ENCODE measurements at places on chromosomes 5 and 9. TPM values are rescaled to one million over a fixed set of nuclear protein-coding genes. Genes with fewer than 3 reads are reported as not detected.

RAPGEF6 gene
- total RNA-seq = 45.1 TPM

PCAT7 gene
- not detected for total RNA-seq

ZNF300 gene
- total RNA-seq = 9.4 TPM

SERF1B gene
- 19.4 TPM for total RNA-seq

GRCh38 chr5:141121563-141121962 lies at the start of gene PCDHB4:
Gene PCDHB4 (plus strand): TSS chr5:141121818. CDS start chr5:141121999, 181 bp downstream.
- DNase-seq = no peak

DNA sequence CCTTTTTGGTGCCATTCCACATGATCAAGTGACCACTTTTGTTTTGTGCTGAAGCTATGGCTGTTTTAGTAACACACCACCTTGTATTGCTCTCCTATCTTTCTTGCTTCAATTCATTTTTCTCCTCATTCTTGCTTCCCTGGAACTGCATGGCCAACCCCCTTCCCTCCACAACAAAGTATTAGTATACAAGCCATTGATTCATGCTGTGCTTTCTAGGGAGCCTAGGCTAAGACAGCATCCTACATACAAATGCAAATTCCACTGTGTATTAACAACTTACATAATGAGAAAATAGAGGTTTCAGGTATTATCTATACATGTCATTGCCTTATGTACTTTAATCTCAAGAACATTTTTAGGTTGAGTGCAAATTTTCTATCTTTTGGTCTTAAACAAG lies 141.1 kb downstream of the EFNA5 start:
- no peak for DNase-seq

GRCh38 chr9:134371731-134372130 lies 45.5 kb downstream of the RXRA start:
- no peak for DNase-seq

- DNase-seq = no peak
These were observed 461.4 kb upstream of the ST8SIA4 start for GRCh38 chr5:101364469-101364868.

- no peak for DNase-seq
These were observed 21.3 kb downstream of the TRMO start for GRCh38 chr9:97900738-97901565.

DNA sequence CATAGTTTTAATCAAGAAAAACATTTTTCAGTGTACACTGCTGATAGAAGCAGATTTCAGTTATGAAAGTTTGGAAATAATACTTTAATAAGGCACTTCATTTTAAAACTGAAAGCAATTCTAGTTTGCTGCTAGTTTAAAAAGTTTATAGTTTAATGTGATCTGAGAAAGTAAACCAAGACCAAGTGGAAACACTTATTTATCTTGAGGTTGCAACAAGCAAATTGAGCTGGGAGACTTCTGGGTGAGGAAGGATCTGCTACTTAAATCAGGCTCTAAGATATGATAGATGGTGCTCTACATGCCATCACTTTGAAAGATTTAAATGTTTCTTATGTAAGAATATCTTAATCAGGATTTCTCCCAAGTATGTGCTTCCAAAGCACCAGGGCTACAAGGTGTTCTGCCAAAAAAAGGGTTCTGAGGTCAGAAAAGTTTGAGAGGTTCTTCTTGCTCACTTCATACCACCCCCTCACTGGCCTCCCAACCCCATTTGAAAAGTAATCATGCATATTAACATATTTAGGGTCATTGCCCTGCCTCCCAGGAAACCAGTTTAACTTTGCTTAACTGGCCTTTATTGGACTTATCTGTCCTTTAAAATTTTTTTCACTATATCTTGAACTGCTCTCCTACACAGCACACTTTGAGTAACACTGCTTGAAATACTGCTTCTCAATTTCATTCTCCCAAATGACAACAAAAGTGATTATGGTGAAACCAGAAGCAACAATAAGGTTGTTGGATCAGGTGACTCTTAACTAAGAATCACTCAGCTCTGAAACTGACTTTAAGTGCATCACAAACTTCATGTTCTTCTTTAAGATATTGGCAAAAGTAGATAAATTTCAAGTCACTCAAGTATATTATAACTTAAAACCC lies 15.5 kb downstream of the SLC44A1 start:
- no peak for DNase-seq

DNA sequence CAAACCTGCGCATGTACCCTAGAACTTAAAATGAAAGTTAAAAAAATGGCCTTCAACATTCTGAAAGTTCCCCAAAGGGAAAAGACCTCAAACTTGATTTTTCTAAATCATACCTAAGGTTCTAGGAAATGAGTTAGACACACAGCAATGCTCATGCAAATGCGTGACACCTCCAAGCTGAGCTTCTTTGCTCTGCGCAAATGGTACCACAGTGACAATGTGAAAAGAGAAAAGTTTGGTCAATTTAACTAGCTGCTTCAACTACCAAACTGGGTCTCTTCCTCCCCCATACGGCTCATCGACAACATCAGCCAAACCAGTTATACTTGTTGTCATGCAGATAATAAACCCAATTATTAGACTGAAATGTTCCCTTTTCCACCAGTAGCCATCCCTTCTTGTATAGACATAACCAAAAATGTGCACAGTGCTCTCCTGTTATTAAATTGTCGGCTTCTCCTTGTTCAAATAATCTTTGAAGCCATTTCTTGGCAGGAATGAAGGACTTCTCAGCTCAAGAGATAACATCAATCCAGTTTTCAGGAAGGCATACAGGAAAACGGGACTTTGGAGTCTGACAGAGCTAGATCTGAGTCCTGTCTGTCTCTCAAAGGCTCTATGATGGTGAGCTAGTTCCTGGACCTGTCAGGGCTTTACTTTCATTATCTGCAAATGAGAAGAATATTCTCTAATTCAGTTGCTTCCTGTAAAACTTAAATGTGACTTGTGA lies 185.6 kb upstream of the NR3C1 start:
- DNase-seq = no peak

- no peak for DNase-seq
These were observed 70.8 kb downstream of the PSMB7 start for GRCh38 chr9:124344291-124345050.

- DNase-seq = no peak
These were observed 1141.0 kb downstream of the CDH12 start for GRCh38 chr5:21711866-21712758.

DNA sequence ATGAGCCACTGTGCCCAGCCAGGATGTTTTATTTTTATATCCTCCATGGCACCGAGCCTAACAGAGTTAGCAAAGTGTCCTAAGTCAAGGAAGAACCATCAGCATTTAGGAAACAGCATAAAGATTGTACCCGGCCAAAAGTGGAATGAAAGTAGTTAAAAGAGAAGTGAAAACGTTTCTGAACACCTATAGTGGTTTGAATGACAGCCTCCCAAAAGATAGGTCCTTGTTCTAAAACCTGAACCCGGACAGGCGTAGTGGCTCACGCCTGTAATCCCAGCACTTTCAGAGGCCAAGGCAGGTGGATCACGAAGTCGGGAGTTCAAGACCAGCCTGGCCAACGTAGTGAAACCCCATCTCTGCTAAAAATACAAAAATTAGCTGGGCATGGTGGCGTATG lies 37.4 kb downstream of the ZFAND5 start:
- no peak for DNase-seq

- DNase-seq = no peak
These were observed 408.6 kb upstream of the IRX4 start for GRCh38 chr5:2291146-2291840.

DNA sequence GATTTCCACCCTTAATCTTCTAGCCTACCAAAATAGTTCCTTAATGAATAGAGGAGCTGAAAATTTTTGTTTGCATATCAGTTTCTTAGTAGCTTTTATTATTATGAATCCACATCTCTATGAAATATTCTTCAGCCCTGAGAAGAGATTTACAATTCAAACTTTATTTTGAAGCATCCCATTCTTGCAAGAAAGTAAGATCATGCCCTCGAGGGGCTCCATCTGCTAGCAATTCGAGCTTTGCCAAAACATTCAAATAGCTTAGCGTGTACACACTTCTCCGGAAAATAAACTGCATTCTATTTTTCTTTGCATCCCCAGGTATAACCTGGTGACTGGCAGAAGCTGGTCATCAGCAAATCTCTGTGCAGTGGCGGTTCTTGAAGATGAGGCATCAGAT lies 370.7 kb downstream of the MTRR start:
- no peak for DNase-seq

- DNase-seq = no peak
These were observed 26.3 kb downstream of the MSX2 start for GRCh38 chr5:174750711-174751110.

DNA sequence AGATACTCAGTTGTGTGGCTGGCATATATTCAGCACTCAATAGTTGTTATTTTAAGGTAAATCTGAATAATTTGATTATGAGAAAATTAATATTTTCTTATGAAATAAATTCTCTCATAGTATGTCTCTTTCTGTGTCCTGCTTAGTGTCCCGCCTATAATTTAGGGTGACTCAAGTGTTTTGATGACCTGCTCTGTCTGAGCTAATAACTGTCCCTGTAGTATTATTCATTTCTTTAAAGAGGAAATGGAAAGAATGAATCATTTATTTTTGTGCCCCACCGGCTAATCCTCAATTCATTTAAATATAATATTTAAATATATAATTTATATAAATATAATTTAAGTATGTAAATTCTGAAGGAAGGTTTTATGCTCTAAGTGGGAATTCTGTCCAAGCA lies 4.1 kb downstream of the SLC1A1 start:
- no peak for DNase-seq

DNA sequence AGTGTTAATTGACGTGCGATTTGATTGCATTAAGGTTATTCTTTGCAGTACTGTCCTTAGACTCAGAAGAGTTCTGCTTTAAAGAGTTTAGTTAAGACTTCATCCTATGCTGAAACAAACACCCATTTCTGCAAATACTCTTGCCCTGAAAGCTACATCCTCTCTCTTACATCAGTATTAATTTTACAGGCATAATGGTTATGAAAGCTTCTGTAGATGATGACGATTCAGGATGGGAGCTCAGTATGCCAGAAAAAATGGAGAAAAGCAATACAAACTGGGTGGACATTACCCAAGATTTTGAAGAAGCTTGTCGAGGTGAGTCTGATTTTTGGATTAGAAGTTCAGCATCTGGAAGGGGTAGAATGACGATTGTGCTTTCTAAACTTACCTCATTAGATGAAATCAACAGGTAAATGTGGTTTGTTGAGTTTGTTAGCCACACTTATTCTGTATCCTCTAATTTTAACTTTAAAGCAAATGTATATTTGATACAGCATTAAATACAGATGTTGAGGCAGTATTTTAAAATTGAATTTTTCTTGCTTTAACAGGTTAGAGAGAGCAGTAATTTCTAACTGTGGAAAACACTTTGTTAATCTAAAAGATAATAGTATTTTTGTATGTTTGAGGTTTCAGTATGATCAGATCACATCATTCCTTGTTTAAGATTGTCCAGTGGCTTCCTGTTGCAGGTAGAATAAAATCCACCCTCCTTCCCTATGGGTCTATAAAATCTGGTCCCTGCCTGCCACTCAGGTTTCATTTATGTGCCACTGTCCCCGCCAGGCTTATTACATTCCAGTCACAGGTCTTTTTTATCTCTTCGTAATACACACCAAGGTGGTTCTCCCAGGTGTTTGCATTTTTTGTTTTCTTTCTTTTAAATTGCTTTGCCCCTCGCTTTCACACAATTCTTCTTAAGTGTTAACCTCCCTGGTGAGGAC lies 1.3 kb downstream of the NAA35 start:
- DNase-seq = no peak

GRCh38 chr5:55694152-55694830 lies 17.8 kb downstream of the SLC38A9 start:
- no peak for DNase-seq

DNA sequence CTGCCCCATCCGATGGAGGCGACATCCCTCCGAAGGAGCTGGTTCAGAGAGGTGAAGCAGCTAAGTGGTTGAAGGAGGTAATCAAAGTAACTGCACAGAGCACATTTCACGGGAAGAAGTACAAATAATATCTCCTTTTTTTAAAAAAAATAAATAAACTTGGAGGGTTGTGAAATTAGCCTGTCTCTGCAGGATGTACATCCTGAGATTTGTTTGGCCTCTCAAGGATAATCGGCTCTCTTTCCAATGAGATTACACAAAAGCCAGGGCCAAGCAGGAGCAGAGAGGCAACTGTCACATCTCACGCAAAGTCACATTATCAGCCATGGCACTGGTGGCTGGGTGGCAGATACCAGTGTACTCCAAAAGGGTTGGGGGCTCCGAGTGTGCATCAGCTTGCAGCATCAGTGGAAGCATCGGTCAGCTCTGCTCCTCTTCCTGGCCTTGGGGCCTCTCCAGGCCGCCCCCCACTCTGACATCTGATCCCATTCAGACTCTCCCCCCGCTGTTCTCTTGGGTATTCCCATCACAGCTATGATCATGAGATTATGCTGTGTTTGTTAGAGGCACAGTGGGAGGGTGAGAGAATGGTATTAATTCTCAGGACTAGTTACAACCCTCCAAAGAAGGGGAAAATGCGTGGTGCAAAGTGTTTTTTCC lies 109.9 kb downstream of the UGCG start:
- no peak for DNase-seq

DNA sequence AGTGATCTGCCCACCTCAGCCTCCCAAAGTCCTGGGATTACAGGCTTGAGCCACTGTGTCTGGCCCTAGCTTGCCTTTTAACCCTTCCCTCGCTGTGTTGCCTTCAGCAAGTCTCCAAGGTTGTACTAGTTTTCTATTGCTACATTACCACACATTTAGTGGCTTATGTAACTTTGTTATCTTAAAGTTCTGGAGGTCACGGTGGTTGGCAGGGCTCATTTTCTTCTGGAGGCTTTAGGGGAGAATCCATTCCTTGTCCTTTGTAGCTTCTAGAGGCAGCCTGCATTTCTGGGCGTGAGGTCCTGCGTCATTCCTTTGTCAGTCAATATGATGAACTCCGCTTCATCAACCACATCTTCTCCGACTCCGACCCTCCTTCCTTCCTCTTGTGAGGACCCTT lies 2.9 kb upstream of the PRRC2B start:
- no peak for DNase-seq

- no peak for DNase-seq
These were observed 175.2 kb downstream of the GAPVD1 start for GRCh38 chr9:125436613-125437443.

GRCh38 chr9:14347406-14348122 lies 33.6 kb upstream of the NFIB start:
- no peak for DNase-seq

DNA sequence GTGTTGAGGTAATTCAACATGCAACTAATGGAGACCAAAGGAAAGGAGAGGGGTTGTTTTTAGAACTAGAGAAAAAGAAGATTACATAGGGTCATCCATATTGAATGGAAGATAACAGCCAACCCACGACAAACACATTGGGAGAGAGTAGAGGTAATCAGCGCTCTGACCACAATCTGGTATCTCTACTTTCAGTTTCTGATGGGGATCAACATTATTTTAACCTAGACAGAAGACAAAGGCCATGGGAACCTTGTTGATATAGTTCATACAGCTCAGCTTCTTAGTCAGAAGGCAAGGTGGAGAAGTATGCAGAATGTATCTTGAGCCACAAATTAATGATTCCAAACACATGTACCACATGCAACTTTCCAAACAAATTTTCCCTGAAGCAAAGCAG lies 537.1 kb upstream of the ST8SIA4 start:
- no peak for DNase-seq

DNA sequence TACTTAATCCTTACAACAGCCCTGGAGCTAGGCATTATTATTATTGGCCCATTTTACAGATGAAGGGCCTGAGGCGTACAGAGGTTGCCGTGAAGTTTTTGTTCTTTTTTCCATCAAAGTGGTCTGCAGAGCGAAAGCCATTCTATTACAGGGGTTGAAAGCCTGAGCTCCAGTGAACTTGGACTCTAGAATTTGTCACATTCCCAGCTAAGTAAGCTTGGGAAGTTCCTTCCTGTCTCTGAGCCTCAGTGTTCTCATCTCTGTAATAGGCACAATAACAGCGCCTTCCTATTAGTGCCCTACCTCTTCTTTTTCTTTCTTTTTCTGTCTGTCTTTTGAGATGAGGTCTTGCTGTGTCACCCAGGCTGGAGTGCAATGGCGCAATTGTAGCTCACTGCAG lies 44.2 kb upstream of the NKX2-5 start:
- no peak for DNase-seq
